ENCODE measurements at places on chromosomes 7 and 10. TPM values are rescaled to one million over a fixed set of nuclear protein-coding genes. Genes with fewer than 3 reads are reported as not detected.

PNLIPRP3 gene
- not detected for polyA plus RNA-seq

SLC26A5 gene
- not detected for polyA plus RNA-seq

ZNF853 gene
- 2.5 TPM for polyA plus RNA-seq

BICC1 gene
- not detected for polyA plus RNA-seq

ELOVL3 gene
- not detected for polyA plus RNA-seq

EGR2 gene
- polyA plus RNA-seq = 10.9 TPM

SLC29A4 gene
- polyA plus RNA-seq = 0.21 TPM

VSTM4 gene
- not detected for polyA plus RNA-seq

FGF8 gene
- not detected for polyA plus RNA-seq

ITPRID1 gene
- polyA plus RNA-seq = not detected

SNCG gene
- polyA plus RNA-seq = not detected

CRYGN gene
- not detected for polyA plus RNA-seq

MYL7 gene
- not detected for polyA plus RNA-seq

PAPOLB gene
- polyA plus RNA-seq = not detected

GIMAP4 gene
- polyA plus RNA-seq = 0.30 TPM

ZNF33B gene
- 15.5 TPM for polyA plus RNA-seq

GATAD1 gene
- 33.6 TPM for polyA plus RNA-seq

TMEM209 gene
- polyA plus RNA-seq = 15.8 TPM

LIPM gene
- not detected for polyA plus RNA-seq

HOXA6 gene
- not detected for polyA plus RNA-seq

ANKIB1 gene
- polyA plus RNA-seq = 17.7 TPM

ANKRD61 gene
- not detected for polyA plus RNA-seq

CCDC172 gene
- polyA plus RNA-seq = not detected

PMS2 gene
- polyA plus RNA-seq = 8.1 TPM

GPR22 gene
- not detected for polyA plus RNA-seq

OLAH gene
- polyA plus RNA-seq = not detected

SAP25 gene
- 71.9 TPM for polyA plus RNA-seq

FAM131B gene
- polyA plus RNA-seq = not detected

CCL26 gene
- not detected for polyA plus RNA-seq

PRSS37 gene
- polyA plus RNA-seq = not detected

ZNF22 gene
- polyA plus RNA-seq = 11.1 TPM

SPDYE6 gene
- polyA plus RNA-seq = not detected

PNLIP gene
- polyA plus RNA-seq = not detected

C10orf53 gene
- polyA plus RNA-seq = not detected

C7orf57 gene
- not detected for polyA plus RNA-seq

NCF1 gene
- polyA plus RNA-seq = 643 TPM

NKX2-3 gene
- polyA plus RNA-seq = not detected

MAGI2 gene
- polyA plus RNA-seq = 0.16 TPM

SFRP4 gene
- polyA plus RNA-seq = not detected

IDI2 gene
- polyA plus RNA-seq = not detected

IFIT3 gene
- polyA plus RNA-seq = 1.6 TPM

TCAF1 gene
- polyA plus RNA-seq = 8.6 TPM

LEP gene
- polyA plus RNA-seq = not detected

C7orf33 gene
- not detected for polyA plus RNA-seq

FAM13C gene
- not detected for polyA plus RNA-seq

HOXA1 gene
- polyA plus RNA-seq = 0.07 TPM

ECHDC3 gene
- 3.9 TPM for polyA plus RNA-seq

TFPI2 gene
- polyA plus RNA-seq = 0.17 TPM

GPR26 gene
- polyA plus RNA-seq = not detected

VWA2 gene
- polyA plus RNA-seq = not detected

MTERF1 gene
- 5.4 TPM for polyA plus RNA-seq

TBATA gene
- not detected for polyA plus RNA-seq

BEND7 gene
- polyA plus RNA-seq = 0.10 TPM

PRSS2 gene
- polyA plus RNA-seq = not detected

All from B cell (primary cell).